NCI-H1930 (cell line): ENCODE measurements at places on chromosomes 7 and 10.
A peak's percentile ranks its signal among the peaks of the same experiment; 100 is the strongest.

- DNase-seq = no peak
Measured at GRCh38 chr7:7562736-7563135, 3.9 kb upstream of the MIOS start.

GRCh38 chr10:104430360-104430759 is 76.7 kb downstream of the CFAP58 start:
- DNase-seq = no peak

- no peak for DNase-seq
Measured at GRCh38 chr10:101136007-101136707, 5.1 kb downstream of the TLX1 start.

- no peak for DNase-seq
Measured at GRCh38 chr7:7944619-7945282, 23.8 kb upstream of the GLCCI1 start.

- DNase-seq = no peak
Measured at GRCh38 chr7:64581926-64582894, 19.3 kb upstream of the ZNF680 start.

DNA sequence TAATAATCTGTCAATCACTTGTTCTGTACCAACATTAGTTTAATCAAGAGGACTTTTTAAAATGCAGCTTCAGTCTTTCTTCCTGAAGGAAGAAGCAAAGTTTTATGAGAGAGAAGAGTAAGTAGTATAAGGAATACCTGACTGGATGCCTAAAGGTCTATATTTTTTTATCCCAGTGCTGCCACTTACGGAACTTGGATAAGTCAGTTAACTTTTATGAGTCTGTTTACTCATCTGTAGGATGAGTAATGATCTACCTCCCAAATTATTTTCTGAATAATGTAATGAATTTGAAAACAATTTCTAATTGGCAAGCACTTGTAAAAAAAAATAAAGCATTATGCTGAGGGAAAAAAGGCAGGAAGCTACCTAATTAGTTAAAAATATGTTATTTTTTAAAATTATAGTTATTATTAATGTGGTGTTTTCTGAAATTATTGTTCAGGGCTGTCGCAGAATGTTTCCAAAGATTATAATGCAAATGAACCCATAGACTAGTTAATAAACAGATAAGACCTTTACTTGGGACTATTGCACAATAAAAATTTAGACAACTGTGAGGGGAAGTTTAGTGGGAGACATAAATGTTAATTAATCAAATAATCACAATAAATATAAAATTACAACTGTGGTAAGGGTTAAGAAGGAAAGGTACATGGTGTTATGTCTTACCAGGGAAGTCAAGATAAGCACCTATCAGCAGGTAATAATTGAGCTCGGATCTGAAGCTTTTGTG is 24.6 kb downstream of the SLK start:
- no peak for DNase-seq

- DNase-seq = no peak
Measured at GRCh38 chr7:159031750-159032149, 112.9 kb downstream of the VIPR2 start.

GRCh38 chr7:116953906-116954838 is 871 bp downstream of the ST7 start:
- no peak for DNase-seq

- no peak for DNase-seq
Measured at GRCh38 chr7:128954150-128954549, 16.4 kb downstream of the IRF5 start.

DNA sequence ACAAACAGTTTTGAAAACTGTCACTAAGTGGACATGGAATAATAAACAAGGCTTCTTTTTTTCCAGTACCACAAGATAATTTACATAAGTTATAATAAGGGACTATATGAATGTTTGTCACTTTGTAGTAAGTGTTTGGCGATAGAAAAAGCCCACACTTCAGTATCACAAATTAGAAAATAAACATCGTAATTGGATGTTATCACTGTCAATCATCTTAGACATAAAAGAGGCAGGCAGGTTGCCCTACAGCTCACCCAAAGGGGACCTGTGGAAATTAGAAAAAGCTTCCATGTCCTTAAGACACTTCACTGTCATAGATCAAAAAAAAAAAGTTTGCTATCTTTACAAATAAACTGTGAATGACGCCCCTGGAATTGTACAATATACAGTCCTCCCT is 3.6 kb upstream of the NOC3L start:
- no peak for DNase-seq

GRCh38 chr10:43573250-43574000 is 991 bp downstream of the ZNF239 start:
- DNase-seq = no peak

GRCh38 chr10:91172348-91172747 is 48.1 kb upstream of the PCGF5 start:
- no peak for DNase-seq

GRCh38 chr10:84401854-84402611 is 73.6 kb downstream of the CCSER2 start:
- DNase-seq = no peak

DNA sequence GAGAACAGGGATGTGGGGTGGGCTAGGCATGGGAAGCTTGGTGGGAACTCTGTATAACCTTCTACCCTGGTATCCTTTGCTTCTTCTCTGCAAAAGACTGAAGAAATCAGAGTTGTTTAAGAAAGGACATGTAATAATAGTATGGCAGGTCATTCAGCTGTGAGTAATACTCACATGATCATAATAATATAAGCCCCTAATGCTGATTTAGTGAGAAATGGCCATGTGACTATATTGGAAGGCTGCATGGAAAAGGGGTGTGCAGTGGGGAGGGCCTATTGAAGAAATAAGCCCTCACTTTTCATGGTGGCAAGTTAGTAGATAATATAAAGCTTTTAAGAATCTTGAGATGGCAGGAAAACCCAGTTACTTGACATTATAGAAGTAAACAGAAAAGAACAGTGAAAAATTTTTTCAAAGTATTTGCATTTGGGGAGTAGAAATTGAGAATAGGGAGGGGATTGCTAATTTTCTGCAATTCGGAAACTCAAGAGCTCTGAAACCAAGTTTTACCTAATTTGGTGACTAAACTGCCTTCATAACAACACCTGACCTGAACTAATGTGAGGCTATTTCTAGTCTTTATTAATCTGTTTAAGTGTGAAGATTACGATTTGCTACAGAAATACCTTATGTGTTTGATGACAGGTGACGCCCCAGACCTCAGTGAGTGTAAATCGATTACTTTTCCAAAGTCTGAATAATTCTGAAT is 44.4 kb downstream of the ATXN7L1 start:
- DNase-seq = no peak

DNA sequence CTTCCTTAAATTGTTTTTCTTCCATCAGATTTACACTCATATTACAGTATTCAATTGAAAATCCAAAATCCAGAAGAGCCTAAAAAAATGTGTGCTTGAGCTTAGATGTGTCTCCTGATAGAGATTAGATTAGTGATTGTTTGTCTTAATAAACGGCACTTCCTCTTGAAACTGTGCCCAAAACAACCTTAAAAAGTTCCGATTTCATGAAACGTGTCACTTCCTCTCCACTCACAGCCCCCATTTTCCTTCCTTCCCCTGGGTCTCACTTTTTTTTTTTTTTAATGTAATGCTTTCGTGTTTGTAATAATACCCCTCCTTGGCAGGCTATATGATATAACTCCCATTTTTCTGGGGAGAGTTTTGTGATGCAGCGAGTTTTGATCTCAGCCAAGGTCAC is 114.8 kb upstream of the ADO start:
- no peak for DNase-seq

- DNase-seq = no peak
Measured at GRCh38 chr10:69458430-69459100, 7.3 kb downstream of the TSPAN15 start.

DNA sequence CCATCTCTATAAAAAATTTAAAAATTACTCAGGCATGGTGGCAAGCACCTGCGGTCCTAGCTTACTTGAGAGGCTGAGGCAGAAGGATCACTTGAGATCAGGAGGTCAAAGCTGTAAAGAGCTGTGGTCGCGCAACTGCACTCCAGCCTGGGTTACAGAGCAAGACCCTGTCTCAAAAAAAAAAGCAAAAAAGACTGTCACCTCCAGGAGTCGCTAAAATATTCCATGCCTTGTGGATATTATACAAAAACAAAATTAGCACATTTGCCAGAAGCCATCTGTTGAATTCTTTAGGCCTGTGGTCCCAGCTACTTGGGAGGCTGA is 87.0 kb upstream of the SDK1 start:
- DNase-seq = no peak

DNA sequence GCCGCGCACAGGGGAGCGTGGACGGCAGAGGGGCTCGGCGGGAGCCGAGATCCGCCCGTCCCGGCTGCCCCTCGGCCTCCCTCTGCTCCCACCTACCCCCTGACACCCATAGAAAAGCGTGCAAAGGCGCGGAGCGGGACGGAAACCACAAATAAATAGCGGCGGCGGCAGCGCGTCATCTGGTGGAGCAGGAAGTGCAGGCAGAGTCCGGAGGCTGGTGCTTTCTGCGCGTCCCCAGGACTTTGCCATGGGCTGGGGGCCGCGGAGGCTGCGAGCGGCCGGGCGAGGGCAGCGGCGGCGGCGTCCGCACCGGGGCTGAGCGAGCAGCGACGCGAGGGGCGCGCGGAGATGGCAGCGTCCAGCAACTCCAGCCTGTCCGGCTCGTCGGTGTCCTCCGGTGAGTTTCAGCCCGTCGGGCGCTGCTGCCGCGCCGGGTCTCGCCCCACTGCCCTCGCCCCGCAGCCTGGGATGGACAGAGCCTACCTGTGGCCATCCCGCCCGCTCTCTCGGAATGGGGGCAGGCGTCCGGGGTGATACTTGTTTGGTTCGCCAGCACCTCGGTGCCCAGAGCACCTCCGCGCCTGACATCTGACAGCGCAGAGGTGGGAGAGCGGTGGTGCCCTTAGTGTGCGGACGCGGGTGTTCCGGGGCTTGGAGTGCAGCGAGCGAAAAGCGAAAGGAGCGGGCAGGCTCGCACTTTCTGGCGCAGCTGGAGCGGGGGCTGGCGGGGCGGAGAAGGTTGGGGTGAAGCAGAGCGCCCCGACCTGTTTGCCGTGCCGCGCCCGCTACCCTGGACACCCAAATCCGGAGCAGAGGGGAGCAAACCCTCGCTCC is at the start of gene CHN2:
TSS of gene CHN2 (plus strand) at position 182 of the 834 bp plus-strand sequence.
- DNase-seq = peak; percentile 50

DNA sequence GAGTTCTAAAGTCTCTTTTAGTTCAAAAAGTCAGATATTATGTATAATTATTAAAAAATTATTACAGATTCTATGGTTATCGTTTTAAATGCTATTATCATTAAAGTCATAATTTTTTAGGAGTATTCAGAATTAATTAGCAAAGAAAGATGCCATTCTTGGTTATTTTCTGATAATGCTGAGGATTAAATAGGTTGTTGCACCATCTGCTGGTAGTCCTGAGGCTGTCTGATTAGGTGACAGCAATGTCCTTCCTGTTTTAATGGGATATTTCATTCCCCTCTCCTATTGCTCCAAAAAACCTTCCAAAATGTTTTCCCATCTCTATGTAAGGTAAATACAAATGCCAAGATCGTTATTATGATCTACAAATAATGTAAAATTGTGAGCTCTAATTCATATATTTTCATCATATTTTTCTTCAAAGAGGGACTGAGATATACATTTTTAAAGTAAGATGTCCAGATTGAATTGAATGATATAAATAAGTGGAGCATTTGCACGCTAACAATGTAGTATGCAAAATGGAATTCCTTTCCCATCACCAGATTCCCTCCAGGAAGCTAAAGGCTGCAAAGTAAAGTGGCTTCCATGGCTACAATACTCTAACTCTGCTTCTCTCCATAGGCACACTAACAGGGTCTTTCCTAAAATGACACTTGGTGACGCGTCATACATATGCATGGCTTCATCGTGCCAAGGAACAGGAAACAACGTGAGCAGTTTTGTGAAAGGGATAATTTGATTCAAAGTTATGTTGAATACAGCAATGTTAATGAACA is 58.8 kb upstream of the AKR1E2 start:
- no peak for DNase-seq

DNA sequence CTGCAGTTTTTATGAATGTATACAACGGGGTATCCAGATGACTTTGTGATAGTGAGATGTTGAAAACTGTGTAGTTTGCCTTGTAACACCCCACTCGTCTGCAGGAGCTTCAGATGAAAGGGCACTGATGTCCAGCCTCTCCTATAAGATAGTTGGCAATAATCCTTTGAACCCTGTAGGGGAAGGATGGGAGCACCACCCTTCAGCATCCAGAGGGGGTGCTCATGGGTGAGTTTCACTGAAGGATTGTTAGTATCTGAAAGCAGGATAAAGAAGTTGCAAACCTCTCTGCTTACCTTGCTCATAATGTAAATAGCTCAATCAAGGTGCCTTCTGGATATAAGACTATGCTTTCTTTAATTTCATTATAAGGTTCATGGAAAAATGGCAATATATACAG is 201.5 kb downstream of the TMEM178B start:
- DNase-seq = no peak

DNA sequence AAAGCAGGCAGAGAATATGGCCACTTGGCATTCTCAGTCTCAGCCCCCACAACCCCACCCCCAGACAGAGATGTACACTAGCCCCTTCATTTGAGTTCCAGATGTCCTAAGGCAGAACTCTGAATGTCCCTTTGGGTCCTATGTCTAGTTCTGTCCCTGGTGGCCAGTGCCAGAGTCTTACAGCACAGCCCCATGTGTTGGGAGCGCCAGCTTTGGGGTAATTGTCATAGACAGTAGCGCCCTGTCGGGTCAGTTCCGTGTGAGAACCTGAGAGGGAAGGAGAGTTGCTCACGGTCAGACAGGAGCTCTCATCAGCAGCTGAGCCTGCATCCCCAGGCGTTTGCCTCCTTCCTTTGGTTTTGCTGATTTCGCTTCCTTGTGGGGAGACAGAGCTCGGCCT is 94.9 kb upstream of the INSYN2A start:
- DNase-seq = no peak

GRCh38 chr10:34526186-34526585 is 288.9 kb downstream of the PARD3 start:
- DNase-seq = no peak

DNA sequence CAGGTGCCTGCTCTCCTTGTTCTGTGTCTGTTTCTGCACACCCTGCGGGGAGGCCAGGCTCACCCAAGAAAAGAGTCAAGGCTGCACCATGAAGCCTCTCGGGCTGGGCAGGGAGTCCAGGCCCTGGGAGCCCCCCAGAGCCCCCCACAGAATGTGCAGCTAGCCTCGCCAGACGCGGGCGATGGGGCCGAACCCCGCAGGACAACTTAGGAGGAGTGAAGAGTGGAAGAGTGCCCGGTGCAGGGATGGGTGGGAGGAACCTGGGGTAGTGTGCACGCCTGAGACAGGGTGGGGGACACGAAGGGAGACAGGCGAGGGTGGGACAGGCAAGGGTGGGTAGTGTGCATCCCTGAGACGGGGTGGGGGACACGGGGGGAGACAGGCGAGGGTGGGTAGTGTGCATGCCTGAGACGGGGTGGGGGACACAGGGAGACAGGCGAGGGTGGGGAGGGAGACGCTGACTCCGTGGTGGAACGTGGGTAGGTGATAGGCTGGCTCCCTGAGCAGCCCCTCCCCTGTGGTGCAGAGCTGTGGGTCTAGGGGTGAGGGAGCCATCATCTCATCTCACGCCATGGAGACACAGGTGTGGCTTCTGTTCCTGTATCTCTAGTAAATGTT is 615.4 kb downstream of the DNAJB6 start:
- no peak for DNase-seq

- DNase-seq = no peak
Measured at GRCh38 chr10:9850415-9850814, 1167.3 kb upstream of the CELF2 start.
